Naive thymus-derived CD8-positive, alpha-beta T cell (primary cell): ENCODE measurements at places on chromosomes 7 and 10.

DNA sequence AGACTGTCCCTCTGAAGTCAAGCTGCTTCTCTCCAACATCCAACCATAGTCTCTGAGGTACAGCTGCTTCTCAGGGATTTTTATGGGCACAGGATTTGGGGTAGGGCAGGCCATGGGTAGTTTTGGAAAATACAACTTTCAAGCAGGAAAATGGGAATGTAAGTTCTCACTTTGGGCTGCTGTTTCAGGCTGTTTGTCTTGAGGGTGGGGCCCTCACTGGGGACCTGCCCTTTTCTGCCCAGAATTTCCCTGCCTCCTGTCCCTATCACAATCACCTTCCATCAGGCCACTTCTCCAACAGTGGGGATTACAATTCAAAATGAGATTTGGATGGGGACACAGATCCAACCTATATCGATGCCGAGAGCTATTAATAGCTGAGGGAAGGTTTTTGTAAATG lies 24.5 kb downstream of the SSMEM1 start:
- DNase-seq, result no peak

DNA sequence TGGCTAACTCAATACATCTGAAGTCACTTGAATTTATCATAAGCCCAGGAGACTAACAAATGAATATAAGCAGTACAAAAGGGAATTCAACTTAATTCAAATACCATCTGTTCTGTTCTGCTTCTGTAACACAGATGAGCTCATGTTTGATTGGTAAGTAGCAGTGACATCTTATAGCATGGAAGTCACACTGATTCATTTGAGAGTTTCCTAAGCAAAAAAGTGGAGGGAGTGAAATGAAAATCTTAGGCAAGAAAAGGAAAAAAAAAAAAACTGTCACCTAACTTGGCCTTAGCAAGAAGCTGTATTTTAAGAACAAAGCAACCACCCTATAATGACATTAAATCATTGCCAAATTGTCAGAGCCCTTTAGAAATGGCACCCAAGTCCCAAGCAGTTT lies 49.5 kb downstream of the SMURF1 start:
- DNase-seq, result no peak

- DNase-seq, result no peak
Measured at GRCh38 chr7:44729949-44730590, 18.6 kb upstream of the ZMIZ2 start.

GRCh38 chr10:21424459-21424861 lies 101.0 kb downstream of the SKIDA1 start:
- no peak for DNase-seq

GRCh38 chr10:43623351-43623750 lies 17.1 kb downstream of the ZNF485 start:
- DNase-seq, result no peak
